Esophagus mucosa (tissue), 1 donor: ENCODE measurements at places on chromosomes 2 and 18. TPM values are rescaled to one million over a fixed set of nuclear protein-coding genes. Genes with fewer than 3 reads are reported as not detected.

Gene NMUR1
- total RNA-seq: 0.08 TPM

DNA sequence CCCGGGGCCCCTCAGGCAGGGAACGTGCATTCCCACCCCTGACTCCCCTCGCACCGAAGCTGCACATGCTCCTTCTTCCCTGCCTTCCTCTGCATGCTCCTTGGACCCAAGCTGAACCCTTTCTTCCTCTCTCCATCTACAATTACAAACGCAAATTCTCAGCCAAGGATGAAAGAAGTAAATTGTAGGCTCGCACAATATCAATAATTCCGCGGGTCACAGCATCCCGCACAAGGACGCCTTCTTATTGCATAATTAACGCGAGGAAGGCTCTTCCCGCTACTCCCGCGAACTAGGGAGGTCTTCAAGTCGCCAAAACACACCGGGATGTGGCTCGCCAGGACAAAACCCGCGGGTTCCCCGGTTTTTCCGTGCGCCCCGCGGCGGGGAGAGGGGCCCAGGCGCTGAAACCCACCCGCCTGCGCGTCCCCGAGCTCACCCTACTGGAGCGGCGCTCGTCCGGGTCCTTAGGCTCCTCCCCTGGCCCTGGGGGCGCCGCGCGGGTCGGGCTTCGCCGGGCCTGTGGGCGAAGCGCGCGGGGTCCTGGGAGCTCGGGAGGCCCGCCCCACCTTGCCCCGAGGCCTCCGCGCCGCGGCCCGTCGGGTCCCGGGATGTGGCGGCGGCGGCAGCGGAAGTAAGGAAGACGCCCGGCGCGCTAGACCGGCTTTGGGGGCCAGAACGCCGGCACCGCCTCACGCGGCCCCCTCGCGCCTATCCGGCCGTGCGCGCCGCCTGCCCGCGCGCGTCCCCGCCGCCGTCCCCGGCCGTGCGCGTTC, at the start of gene CHST10:
CHST10 (minus strand) TSS at position 734 of the 776 bp plus-strand sequence. CDS start 10,993 bp downstream, outside the sequence.
- ATAC-seq: peak; percentile 68

DNA sequence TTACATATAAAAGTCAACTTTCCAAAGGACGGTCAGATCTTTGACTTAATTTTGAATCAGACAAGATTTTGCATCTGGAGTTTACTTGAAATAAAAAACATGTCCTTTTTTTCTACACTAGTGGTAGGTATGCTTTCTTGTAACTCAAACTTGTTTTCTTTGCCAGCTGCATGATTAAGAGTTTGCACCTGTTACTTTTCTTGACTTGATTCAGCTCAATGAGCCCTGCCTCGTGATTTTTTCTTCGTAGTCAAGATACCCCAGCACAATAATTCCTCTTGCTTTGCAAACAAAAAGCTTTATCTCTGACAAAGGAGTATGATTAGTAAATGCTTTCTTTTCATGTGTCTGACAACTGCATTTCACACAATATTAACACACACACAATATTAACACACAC, 82.3 kb downstream of the FBXO15 start:
- ATAC-seq: no peak

Gene NEU2
- not detected for total RNA-seq

DNA sequence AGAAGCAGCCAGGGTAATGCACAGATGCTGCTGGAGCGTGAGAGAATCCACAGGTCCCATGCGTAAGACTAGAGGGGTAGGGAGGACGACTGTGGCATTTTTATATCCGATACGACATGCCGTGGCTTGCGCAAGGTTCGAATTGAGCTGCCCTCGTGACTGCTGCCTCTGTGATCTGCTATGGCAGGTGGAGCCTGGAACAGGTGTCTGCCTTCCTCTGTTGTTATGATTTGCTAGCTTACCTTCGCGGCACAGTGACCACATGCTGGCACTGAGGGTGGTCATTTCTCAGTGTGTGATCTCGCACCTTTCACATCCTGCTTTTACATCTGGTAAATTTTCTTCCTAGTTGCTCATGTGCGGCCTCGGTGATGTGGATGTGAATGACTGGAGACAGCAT, 240.2 kb downstream of the ALPK2 start:
- no peak for ATAC-seq

DNA sequence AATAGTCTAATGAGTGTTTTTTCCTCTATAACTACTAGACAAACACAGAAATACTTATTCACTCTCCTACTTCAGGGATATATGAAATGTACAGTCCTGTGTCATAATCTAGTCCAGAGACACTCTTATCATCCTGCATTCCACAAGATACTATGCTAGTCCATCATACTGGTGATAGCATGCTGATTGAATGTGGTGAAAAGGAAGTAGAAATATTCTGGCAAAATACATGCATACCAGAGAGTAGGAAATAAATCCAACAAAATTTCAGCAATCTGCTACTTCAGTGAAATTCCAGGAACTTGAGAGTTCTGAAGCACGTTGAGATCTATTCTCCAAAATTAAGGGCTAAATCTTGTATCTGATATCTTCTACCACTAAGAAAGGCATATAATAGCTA, 353.9 kb downstream of the PID1 start:
- no peak for ATAC-seq

DNA sequence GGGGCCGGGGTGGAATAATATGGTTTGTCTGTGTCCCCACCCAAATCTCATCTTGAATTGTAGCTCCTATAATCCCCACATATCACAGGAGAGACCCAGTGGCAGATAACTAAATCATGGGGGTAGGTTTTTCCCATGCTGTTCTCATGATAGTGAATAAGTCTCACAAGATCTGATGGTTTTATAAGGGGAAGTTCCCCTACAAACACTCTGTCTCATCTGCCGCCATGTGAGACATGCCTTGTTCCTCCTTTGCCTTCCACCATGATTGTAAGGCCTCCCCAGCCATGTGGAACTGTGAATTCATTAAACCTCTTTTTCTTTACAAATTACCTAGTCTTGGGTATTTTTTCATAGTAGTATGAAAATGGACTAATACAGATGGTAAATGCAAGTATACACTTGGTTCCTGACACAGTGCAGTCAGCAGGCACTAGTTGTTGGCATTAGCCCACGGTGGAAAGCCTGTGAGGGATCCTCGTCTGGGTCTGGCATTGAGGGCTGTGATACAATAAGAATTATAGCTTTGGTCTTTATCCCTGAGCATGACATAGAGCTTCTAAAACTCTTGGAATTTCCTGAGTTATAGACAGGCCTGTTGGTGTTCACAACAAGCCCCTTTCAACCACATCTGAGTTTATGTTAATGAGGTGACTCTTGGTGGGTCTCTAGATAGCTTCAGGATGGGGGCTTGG, 135.8 kb downstream of the CABLES1 start:
- ATAC-seq: no peak

DNA sequence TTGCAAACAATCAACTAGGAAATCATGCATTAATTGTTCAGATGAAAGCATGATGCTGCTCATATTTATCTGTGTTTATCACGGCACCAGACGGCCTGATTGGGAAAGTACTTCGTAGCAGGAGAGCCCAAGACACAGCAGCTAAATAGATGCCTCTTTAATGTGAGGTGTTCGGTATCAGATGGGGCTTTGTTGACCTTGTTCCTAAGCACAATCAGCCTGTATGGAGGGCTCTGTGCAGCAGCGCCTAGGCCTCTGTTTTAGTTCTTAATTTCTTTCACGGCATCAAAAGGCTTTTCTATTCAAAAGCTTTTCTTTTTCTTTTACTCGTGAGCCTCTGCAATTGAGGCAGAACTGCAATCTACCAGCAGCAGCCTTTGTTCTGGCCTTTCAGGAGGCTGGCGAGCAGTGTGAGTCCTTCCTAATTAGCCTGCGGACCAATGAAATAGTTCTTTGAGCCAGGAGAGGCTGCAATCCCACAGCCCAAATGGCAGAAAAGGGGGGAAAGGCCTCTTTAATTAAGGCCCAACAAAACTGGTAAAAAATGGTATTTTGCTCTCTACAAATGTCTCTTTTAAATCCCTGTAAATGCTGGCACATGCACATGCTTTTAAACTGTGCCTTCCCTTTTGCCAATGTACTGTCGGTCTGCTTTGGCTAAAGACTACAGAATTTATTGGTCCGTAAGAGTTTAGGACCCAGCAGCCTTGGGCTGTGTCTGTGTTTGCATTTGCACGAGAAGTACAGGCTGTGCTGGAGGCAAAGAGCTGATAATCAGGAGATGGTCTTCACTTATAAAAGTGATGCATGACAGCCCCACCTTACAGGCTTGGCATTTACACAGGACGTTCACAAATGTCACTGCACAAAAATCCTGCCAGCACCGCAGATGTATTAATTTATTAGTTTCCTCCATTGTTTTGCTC, 159.6 kb downstream of the RND3 start:
- no peak for ATAC-seq

GRCh38 chr18:56851774-56852173, 200.6 kb downstream of the WDR7 start:
- ATAC-seq: no peak

Gene ACYP2
- 7.3 TPM for total RNA-seq

Gene VSNL1
- 65.6 TPM for total RNA-seq

Gene INO80B
- total RNA-seq: 22.6 TPM

DNA sequence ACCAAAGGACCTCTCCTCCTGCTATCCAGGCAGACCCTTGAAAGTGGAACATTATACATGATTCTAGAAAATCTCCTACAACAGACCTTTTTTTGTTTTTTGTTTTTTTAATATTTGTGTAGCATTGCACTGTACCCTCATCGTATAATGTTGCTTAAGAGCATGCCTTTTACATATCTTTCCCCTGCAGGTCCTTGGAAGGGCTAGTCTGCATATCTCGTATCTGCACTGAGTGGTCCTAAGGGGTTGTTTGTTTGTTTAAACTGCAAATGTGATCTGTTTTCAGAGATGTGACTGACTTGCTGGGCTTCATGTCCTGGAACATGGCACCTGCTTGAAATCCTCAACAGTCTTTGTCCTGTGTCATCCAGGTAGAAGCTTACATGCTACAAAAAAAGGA, 204.1 kb downstream of the FAM210A start:
- ATAC-seq: no peak

GRCh38 chr2:32450851-32451250, 94.0 kb downstream of the BIRC6 start:
- ATAC-seq: no peak

Gene TXNL1
- 56.9 TPM for total RNA-seq

Gene TGFA
- 42.6 TPM for total RNA-seq

- no peak for ATAC-seq
Measured at GRCh38 chr2:96175951-96176350, 30.7 kb upstream of the DUSP2 start.

Gene GPR45
- not detected for total RNA-seq

GRCh38 chr2:125408874-125409538, 1247.0 kb upstream of the GYPC start:
- no peak for ATAC-seq

DNA sequence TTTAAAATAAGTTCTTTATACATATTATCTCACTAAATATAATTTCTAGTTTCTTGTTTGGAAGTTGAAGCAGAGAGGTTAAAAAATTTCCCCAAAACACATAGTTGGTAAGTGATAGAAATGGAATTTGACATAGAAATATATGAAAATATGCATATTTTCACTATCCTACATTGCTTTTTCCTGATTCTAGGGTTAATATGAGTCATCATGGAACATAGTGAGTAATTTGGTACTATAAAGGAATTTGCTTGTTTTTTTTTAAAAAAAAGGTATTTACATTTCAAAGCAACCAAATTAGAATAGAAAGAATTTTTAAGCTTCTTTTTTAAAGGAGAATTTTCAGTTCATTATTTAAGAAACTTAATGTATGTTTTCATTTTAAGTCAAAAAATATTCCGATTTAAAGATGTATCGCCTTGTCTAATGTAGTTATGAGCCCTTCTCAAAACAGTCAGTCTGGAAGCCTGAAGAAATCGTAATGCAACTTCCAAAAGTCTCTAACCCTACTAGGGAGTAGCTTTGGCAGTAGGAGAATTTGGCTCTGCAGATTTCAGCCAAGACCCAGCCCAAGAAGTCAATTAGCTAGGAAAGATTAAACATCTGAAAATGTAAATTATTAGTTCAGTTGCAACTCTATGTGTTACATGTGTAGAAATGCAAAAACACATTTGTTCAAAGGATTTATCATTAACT, 147.3 kb downstream of the RDH14 start:
- ATAC-seq: no peak

DNA sequence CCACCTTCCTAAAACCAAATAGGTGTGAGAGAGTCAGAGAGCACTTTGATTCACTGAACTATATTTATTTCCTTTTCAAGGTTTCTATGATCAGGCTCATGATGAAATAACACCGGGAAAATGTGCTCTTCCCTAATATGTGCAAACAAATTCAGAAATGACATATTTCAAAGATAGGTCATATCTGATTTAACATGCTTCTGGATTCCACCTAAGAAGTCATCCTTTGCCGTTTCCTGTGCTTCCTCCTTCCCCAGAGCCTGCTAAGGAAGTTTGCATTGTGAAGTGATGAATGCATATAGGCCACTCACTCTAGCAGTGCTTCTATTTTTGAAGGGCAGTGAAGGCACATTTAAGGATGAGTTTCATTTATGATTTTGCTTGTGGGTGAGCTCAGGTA, 327.6 kb downstream of the TDRD15 start:
- no peak for ATAC-seq

Gene PPP1CB
- total RNA-seq: 327 TPM

Gene CHRNG
- not detected for total RNA-seq

DNA sequence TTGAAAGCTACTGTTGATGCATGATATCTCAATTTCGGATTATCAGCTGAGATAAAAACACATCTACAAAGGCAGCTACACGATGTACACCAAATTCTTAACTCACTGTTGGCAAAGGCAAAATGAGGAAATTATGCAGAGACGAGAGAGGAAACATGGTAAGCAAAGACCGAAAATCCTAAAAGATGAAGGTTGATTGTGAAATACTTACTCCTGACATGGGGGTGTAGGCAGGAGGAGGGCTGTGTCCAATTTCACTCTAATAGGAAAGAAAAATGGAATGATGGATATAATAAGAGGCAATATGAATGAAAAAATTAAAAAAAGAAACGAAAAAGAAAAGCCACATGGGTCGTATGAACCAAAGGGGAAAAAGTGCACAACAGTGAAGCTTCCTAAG, 831.3 kb downstream of the CPS1 start:
- no peak for ATAC-seq

Gene WDR43
- total RNA-seq: 44.9 TPM

DNA sequence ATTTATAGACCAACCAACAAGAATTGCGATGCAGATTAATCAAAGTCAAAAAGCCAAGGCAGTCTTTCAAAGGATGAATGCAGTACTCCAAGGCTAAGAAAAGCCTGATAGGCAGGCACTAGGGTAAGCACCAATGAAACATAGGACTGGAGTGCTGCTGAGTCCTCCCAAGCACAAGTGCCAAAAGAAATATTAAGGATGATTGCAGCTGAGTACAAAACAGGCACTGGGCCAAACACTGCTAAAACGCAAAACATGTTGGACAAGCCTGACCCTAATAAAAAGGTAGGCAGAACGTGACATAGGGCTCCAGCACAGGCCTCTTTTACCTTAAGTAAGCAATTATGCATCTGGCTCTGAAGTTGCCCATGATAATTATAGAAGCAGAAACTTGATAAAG, 160.1 kb upstream of the LRP1B start:
- ATAC-seq: peak; percentile 56

DNA sequence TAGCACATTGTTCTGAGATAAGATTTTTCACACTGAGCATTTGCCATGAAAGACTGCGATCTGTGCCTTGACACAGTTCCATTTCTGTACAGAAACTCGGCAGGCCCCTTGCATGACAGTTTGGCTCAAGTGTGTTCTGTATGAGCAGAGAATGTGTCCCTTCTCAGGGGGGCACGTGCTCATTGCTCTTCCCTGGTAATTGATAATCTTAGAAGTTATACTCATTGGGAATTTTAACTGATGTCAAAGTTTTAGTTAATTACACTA, 171.3 kb downstream of the PTGR3 start:
- ATAC-seq: no peak
